Progenitor cell of endocrine pancreas (in vitro differentiated cells): ENCODE measurements at places on chromosomes 3 and 15. TPM values are rescaled to one million over a fixed set of nuclear protein-coding genes. Genes with fewer than 3 reads are reported as not detected.

DNA sequence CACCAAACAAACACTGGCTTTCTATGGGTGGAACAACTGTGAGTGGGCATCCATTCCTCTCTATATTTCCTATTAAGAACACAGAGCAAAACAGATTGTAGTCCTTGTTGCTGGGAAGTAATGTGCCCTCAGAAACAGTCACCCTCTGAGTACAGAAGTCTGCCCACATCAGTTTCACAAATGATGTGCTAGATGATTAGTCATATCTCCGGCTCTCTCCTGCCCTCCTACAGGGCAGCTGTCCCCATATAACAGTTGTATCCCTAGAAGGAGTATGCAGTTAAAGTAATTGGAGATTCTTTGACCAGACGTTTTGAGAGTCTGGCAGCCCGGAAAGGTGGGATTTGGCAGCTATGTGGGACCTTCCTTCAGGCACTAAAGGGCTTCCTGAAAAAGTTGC, 159.9 kb downstream of the APBA2 start:
- DNase-seq, result no peak
- H3K27me3 ChIP-seq, result no peaks in the 10 kb centered on the region
- H3K36me3 ChIP-seq, result no peaks in the 10 kb centered on the region

DNA sequence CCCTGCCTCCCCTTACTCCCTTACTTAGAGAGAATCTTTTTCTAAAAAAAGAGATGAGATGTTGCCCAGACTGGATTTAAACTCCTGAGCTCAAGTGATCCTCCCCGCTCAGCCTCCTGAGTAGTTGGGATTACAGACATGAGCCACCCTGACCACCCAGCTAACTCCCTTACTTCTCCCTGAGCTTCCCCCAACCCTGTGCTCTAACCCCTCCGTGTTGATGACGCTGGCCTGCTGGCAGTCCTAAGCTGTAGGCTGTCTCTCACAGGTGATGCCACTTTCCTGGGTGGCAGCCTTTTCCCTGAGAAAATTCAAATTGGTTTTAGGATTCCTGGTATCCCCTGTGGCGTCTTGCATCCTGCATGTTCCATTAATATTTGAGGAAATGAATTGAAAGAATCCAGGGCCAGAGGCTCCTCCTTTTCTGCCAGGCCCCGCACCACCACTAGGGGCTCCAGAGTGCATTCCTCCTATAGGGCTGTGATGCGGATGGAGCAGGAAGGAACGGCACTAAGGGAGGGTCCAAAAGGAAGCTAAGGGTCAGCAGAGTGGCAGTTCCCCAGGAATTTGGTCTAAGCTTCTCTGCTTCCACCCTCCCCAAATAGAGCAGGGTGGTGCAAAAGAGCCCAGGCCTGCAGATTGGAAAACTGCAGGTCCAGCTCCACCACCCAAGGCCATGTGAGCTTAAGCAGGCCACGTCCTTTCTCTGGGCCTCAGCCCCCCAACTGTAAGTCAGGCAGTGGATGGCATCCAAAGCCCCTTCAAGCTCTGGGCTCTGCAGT, 101.1 kb downstream of the DAPK2 start:
- H3K27ac ChIP-seq, result no peak overlapping the region
- DNase-seq, result peak; percentile 54
- no peak overlapping the region for H3K4me3 ChIP-seq
- H3K4me1 ChIP-seq, result no peaks in the 10 kb centered on the region
- no peaks in the 10 kb centered on the region for H3K36me3 ChIP-seq

GRCh38 chr15:52115598-52116427, 3.2 kb upstream of the BCL2L10 start:
- no peak overlapping the region for H3K4me3 ChIP-seq
- H3K36me3 ChIP-seq, result no peaks in the 10 kb centered on the region
- no peak for DNase-seq
- peak overlapping the region; percentile 18 for H3K27ac ChIP-seq
- H3K27me3 ChIP-seq, result no peaks in the 10 kb centered on the region
- peaks cover 19% of the 10 kb centered on the region for H3K4me1 ChIP-seq

- no peak overlapping the region for H3K4me3 ChIP-seq
- H3K27me3 ChIP-seq, result no peaks in the 10 kb centered on the region
- DNase-seq, result no peak
- H3K36me3 ChIP-seq, result peaks cover 9% of the 10 kb centered on the region
- H3K27ac ChIP-seq, result no peak overlapping the region
These were observed 86.1 kb upstream of the SAMMSON start for GRCh38 chr3:69913422-69913821.

- H3K4me1 ChIP-seq, result peaks cover 20% of the 10 kb centered on the region
- no peaks in the 10 kb centered on the region for H3K36me3 ChIP-seq
- H3K4me3 ChIP-seq, result no peak overlapping the region
- H3K27me3 ChIP-seq, result no peaks in the 10 kb centered on the region
- no peak overlapping the region for H3K27ac ChIP-seq
These were observed 169.1 kb downstream of the TPRG1 start for GRCh38 chr3:189340680-189341460.

DNA sequence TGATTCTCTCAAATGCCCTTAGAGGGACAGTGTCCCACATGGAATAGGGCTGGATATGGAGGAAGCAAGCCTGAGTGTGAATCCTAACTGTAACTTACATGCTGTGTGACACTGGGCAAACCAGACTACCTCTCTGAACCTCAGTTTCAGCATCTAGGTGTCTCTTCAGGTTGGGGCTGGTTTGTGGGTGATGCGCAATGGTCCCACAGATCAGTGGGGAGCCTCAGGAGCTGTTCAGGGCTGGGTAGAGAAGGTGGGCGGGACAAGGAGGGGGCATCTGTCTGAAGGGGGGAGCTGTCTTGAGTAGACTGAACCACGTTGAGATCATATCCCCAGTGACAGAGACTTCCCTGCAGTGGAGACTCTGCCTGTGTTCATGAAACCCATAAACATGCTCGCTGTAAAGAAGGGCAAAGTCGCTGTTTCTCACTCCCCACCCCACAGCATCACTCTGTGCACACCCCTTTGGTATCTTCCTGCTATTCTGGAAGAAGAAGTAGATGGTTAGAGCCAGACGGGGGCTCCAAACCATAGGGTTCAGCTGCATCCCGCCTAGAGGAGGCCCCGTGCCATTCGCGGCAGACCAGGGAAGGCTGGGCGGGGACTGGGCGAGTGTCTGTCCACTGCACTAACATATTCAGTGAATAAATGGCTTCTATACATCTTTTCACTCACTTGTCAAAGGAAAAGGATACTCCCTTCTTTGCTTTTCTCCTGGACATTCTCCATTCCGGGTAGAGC, 28.4 kb downstream of the SRPRB start:
- H3K4me1 ChIP-seq, result no peaks in the 10 kb centered on the region
- H3K27ac ChIP-seq, result no peak overlapping the region
- no peaks in the 10 kb centered on the region for H3K36me3 ChIP-seq
- DNase-seq, result no peak

Gene DAZL
- total RNA-seq, result not detected in 2 replicates

Gene FEZF2
- not detected in 2 replicates for total RNA-seq

Gene SCAANT1
- total RNA-seq, result not detected in 2 replicates
